Glomerular endothelial cell (primary cell): ENCODE measurements at places on chromosomes 12 and 14. TPM values are rescaled to one million over a fixed set of nuclear protein-coding genes. Genes with fewer than 3 reads are reported as not detected.

TAS2R46 gene
- 1.6 TPM in 1 of 2 replicates, not detected in the other for total RNA-seq

SIX4 gene
- total RNA-seq, result 4.8 and 6.4 TPM in 2 replicates

GRCh38 chr14:28102814-28103213, 663.8 kb upstream of the FOXG1 start:
- DNase-seq, result no peak

- no peak for DNase-seq
Measured at GRCh38 chr14:41799817-41800216, 193.1 kb downstream of the LRFN5 start.

HOXC13 gene
- not detected in 2 replicates for total RNA-seq
